ENCODE measurements at places on chromosomes 11 and 22.

DNA sequence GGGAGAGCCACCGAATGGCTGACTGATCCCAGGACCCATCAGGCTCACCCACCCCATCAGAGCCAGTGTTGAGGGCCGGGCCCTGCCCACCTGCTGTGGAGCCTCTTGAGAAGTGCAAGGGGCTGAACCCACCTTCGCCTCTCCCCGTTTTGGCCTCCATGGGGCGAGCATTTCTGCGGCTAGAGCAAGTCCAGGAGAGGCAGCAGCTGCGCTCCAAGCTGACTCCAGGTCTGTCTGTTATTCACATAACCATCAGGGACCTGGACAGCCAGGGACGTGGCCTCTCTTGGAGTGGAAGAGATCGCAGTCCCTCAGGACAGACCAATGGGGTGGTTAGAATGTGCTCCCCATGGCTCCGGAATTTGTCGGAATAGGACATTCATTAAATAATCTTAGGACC lies 231.8 kb downstream of the TBC1D22A start:
- DNase-seq = no peak

DNA sequence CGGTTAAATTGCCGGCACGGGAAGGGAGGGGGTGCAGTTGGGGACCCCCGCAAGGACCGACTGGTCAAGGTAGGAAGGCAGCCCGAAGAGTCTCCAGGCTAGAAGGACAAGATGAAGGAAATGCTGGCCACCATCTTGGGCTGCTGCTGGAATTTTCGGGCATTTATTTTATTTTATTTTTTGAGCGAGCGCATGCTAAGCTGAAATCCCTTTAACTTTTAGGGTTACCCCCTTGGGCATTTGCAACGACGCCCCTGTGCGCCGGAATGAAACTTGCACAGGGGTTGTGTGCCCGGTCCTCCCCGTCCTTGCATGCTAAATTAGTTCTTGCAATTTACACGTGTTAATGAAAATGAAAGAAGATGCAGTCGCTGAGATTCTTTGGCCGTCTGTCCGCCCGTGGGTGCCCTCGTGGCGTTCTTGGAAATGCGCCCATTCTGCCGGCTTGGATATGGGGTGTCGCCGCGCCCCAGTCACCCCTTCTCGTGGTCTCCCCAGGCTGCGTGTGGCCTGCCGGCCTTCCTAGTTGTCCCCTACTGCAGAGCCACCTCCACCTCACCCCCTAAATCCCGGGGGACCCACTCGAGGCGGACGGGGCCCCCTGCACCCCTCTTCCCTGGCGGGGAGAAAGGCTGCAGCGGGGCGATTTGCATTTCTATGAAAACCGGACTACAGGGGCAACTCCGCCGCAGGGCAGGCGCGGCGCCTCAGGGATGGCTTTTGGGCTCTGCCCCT lies 529 bp upstream of the CCND1 start:
- DNase-seq = no peak

- no peak for DNase-seq
Measured at GRCh38 chr11:104206936-104207335, 43.0 kb upstream of the PDGFD start.

GRCh38 chr22:19873138-19873959 lies 18.7 kb upstream of the GNB1L start:
- no peak for DNase-seq

DNA sequence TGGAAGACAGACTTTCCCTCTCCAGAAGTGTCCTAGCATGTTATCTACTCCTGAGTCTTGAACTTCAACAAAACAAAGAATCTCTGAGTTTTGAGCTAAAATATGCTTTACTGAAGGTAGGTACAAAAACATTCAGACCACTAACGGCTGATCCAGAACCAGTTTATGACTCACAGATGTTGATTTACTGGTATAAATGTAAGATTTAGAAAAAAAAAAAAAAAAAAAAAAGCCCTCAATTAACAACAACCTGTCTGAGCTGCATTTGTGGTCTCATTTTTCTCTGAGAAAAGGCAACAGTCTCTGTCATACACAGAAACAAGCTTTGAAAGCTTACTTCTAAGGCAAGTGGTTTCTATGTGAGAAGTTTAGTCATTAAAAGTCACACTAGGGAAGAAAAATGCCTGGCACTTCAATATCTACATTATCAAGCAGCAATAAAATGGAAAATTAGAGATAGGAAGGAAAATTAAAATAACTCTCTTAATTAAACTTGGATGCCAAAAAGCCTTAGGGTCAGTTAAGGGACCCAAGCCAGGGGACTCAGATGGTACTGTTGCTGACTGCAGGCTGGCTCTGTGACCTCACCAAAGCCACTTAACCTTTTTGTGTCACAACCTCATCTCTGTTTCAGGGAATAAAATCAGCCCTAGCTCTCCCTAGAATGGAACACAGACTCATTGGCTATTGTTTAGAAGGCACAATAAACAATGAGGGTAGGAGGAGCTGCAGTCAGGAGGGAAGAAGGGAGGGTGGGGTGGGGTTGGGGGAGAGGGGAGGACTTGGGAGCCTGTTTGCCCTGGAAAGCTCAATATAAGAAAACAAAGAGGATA lies 61.7 kb downstream of the ETS1 start:
- DNase-seq = no peak

DNA sequence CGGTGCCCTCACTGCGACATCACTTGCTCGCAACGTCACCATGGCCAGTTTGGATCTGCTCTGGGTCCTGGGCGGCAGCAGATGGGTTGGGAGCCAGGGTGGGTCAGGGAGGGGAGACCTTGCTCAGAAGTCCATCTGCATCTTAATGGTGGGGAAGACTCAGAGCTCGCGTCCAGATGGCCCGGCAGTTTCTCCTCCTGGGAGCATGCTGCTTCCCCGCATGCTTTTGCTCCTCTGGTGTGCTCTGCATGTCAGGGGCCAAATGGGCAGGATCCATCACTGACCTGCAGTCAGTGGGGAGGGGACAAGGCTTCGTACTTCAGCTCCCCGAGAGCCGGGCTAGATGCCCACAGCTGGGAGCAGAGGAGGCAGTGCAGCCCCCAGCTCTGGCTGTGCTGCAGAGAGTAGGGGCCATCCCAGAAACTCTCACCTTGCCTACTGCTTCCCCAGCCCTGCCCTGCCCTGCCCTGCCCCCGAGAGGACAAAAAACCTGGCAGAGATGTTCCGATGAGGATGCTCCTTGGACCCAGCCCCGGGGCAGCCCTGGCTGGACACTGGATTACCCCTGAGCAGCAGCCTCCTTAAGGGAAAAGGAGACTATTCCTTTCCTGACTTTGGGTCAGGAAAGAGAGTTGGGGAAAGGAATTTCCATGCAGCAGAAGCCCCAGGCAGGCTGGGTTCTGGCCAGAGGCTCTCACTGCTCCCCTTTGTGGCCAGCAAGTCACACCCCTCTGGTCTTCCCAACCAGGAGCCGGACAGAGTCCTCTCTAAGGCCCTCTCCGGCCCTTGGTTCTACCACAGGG lies 149.9 kb downstream of the PKNOX2 start:
- no peak for DNase-seq

- no peak for DNase-seq
Measured at GRCh38 chr11:126212089-126212660, 593 bp downstream of the FAM118B start.

- DNase-seq = no peak
Measured at GRCh38 chr11:116697011-116697410, 75.8 kb downstream of the BUD13 start.

GRCh38 chr11:70644343-70645060 lies 246.2 kb downstream of the CTTN start:
- no peak for DNase-seq

DNA sequence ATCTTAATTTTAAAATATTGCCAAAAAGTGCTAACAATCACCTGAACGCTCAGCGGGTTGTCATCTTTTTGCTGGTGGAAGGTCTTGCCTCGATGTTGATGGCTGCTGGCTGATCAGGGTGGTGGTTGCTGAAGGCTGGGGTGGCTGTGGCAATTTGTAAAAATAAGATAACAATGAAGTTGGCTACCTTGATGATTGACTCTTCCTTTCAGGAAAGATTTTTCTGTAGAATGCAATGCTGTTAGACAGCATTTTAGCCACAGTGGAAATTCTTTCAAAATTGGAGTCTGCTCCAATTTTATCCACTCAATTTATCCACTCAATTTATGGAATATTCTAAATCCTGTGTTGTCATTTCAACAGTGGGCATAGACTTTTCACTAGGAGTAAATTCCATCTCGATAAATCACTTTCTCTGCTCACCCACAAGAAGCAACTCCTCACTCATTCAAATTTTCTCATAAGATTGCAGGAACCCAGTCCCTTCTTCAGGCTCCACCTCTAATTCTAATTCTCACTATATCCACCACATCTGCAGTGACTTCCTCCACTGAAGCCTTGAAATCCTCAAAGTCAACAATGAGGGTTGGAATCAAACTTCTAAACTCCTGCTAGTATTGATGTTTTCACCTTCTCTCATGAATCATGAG lies 78.8 kb downstream of the LINC01488 start:
- DNase-seq = no peak

DNA sequence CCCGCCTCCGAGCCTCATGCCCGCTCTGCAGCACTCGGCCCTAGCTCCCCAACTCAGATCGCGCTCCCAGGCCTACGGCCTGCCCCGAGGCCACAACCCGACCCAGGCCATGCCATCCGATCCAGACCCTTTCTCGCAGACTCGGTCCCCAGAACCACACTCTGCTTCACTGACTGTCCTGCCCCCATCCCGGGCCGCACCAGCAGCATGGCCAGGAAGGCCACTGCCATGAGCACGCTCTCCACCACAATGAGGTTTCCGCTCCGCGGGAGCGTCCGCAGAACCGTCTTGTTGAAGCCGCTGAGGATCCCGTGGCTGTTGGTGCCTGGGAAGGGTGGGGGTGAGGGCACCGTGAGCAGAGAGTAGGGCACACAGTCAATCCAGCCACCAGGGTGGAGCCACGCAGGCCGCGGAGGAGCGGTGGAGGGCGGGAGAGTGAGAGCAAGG lies 6.4 kb downstream of the UNC93B1 start:
- DNase-seq = no peak

DNA sequence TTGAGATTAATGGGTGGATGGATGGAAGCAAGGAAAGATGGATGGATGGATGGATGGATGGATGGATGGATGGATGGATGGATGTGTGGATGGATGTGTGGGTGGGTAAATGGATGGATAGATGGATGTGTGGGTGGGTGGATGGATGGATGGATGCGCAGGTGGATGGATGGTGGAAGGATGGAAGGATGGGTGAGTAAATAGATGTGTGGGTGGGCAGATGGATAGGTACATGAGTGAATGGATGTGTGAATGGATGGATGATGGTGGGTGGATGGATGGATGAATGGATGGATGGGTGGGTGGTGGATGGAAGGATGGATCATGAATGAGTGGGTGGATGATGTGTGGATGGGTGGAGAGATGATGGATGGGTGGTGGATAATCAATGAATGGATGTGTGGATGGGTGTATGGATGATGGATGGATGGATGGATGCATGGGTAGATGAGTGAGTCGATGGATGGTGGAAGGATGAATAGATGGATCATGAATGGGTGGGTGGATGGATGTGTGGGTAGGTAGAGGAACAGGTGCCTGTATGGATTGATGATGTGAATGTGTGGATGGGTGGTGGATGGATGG lies 375.2 kb downstream of the BRD1 start:
- DNase-seq = no peak

- DNase-seq = no peak
Measured at GRCh38 chr22:46377525-46378425, 42.3 kb downstream of the TRMU start.

GRCh38 chr11:68806931-68807844 lies 34.5 kb downstream of the CPT1A start:
- no peak for DNase-seq

- DNase-seq = peak; percentile 71
Measured at GRCh38 chr11:288478-289397, at the start of gene PGGHG. TSS of gene PGGHG (plus strand) at chr11:289126. CDS start at chr11:289817, 691 bp downstream.

GRCh38 chr11:114918286-114918685 lies 240.0 kb downstream of the NXPE2 start:
- no peak for DNase-seq

DNA sequence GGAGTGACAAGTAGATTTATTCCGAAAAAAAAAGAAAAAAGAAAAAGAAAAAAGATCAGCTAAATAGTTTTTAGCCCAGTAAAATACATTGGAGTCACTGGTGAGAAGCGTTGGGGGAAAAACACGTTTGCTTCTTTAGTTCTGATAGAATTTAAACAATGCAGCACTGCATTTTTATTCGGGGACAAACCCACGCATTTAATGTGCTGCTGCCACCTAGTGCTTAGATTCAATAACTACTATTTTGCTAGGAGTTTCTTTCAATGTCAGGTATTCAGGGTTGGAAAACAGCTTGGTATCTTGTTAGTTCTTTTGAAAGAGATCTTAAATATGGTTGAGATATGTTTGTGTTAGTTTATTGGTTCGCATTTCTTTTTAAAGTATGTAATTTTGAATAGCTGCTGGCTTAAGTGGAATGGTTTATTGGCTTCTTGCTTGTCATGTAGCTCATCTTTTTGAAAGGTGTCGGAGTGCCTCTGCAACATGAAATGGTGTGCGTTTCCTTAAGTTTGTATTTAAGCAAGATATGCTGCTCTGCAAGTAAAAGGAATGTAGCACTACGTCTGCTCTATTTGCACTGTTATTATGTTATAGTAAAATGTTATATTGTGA lies 41.9 kb downstream of the SVIP start:
- DNase-seq = no peak

DNA sequence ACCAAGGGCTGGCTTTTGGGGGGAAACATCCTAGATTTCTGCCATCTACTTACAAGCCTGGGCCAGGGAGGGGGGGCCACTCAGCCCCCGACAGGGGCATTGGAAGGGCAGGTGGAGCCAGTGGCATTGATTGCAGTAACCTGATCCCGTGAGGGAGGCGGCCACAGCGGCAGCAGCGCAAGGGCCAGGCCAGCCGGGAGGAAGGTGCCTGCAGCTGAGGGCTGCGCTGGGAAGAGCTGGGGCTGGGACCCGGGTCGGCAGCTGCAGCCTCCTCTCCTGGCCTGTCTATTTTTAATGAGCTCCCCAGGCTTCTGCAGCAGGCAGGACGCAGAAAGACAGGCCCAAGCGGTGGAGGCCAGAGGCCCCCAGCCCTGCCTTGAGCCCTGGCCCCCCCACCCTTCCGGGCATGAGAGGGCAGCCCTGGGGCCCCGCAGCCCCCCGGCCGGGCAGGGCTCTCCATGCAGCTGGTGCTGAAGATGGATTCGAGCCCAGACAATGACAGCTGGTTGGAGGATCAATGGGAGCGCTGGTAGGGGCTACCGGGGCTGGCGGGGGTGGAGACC lies 10.6 kb downstream of the FREY1 start:
- DNase-seq = no peak

- no peak for DNase-seq
Measured at GRCh38 chr22:49942565-49943404, 17.8 kb upstream of the PIM3 start.

- no peak for DNase-seq
Measured at GRCh38 chr11:111937461-111937769, 272 bp downstream of the DIXDC1 start.

- no peak for DNase-seq
Measured at GRCh38 chr11:21401496-21401895, 732.1 kb downstream of the NELL1 start.
